ENCODE measurements at places on chromosomes 7 and 10. TPM values are rescaled to one million over a fixed set of nuclear protein-coding genes. Genes with fewer than 3 reads are reported as not detected.

DNA sequence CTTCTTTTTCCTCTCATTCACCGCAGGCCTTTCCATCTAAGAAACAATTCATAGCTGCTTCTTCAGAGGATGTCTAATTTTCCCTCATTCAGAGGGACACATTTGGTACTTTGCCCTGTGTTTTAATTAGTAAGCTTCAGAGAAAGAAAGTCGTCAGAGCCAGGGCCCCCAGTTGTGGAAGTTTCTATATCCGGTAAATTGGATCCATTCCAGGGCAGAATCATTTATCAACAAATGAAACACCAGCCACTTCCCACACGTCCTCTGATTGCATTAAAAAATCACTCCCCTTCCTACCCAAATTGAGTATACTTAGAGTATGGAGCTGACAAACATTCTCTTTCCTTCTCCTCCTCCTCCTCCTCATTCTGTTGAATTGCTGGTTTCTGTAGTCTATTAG is 205.8 kb upstream of the HDAC9 start:
- DNase-seq = no peak

- DNase-seq = no peak
Observed at GRCh38 chr7:139798221-139798620, 20.4 kb upstream of the HIPK2 start.

Gene ADRA2A
- 1.2 TPM for total RNA-seq

DNA sequence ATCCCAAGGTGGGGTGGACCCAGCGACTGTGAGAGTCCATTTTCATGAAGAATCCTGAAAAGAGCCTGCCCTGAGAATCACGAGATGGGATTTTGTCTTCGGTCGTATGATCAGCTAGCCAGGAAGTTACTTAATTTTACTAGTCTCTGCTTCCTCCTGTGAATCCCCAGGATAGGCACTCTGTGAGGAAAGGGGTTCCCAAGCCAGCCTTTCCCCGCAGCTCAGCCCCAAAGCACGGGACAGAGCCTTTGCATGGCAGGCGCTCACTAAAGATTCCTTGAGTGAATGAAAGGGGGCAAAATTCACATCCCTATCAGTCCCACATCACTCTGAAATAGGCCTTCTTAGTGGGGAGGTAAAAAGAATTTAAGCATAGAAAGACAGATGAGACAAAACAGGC is 219.6 kb downstream of the ADARB2 start:
- DNase-seq = no peak

- DNase-seq = no peak
Observed at GRCh38 chr10:75870039-75870645, 438.7 kb downstream of the LRMDA start.

DNA sequence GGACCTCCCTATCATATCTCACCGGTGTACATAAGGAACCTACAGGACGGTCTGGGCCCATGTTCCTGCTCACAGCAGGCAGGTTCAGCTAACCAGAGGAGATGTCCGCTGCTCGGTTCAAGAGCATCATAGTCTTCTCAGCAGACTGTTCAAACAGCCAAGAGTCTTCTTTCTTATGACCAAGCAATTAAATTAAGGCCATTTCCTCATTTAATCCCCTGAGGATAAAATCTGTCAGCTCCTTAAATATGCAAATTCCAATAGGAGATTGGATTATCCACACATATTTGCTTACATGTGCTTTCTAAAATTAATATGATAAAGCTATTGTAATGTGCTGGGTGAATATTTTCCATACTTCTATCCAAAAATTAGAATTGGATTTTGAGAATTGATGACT is 59.7 kb downstream of the LMBR1 start:
- DNase-seq = no peak

Gene ASNS
- total RNA-seq = 11.8 TPM

Gene ITPRIP
- 56.2 TPM for total RNA-seq

DNA sequence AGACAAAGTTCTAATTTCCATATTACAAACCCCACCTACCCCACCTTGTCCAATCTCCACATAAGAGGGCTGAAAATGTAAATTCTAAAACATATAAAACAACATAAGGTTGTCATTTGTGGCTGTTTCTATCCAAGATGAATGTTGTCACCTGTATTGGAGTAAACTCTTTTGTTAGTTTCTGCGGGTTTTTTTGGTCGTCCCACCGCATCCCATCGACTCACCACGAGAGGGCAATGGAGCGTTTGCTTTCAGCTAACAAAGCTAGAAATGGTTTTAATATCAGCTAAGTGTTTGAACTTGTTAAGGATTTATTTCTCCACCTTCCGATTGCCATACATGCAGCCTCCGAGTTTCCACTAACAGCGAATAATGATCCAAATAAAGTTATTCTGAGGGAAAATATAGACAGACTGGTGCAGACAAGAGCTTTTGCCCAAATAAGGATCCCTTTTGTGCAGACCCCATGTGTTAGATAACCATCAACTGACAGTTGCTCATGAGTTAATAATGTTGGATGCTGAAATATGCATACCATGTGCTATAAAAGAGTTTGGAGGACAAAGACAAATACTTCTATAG is 137.2 kb downstream of the ARID5B start:
- DNase-seq = peak; percentile 77

- DNase-seq = no peak
Observed at GRCh38 chr7:117716707-117717299, 156.4 kb downstream of the CTTNBP2 start.

DNA sequence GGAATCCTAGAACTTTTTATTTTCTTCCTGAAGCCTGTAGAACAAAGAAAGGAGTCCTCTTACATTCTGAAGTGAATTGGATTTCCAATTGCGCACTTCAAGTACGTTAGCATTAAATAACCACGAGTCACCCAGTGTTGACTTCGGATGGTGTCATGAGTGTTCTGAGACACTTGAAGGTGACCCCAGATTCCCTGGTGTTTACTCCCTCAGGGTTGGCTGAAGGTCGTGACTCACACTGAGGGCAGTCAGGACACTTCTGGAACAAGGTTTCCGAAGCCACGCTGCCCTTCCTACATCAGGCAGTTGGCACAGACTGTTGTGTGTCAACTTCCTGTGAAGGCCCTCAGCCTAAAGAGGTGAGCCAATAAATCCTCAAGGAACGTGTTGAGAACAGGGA is 186.6 kb upstream of the CELF2 start:
- DNase-seq = peak; percentile 94

GRCh38 chr7:137904833-137905232 is 58.1 kb upstream of the DGKI start:
- no peak for DNase-seq

- DNase-seq = no peak
Observed at GRCh38 chr7:105015390-105015965, 1.5 kb downstream of the KMT2E start.

DNA sequence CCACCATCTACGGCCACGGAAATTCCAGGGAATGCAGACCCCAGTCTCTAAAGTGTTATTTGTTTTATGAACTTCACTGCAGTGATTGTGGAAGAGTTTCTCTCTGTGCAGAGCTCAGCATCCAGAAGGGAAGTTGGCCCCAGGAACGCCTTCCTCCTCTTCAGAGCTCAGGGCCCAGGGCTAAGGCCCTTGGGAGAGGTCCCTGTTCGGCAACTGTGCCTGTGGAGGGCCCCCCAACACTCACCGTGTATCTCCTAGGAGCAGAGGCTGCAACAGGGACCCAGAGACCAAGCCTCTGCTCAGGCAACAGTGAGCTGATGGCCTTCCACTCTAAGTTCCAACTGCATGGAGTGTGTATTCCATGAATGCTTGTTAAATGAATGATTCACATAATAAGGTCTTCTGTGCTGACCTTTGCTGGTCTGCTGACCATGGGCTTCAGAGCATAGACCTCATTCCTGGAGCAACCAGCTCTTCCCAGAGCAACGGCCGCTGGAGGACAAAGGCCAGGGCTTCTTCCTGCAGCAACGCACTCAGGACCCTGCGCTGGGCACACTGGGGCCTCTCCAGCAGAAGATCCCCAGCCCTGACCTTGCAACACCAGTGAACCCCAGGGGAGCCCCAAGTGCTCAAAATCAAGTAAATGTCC is 7.7 kb downstream of the DIP2C start:
- DNase-seq = no peak

Gene TMEM120A
- total RNA-seq = 50.0 TPM

GRCh38 chr7:4715410-4715776 is 33.3 kb downstream of the FOXK1 start:
- DNase-seq = peak; percentile 84

Gene ELAPOR2
- total RNA-seq = 4.0 TPM

GRCh38 chr7:99190359-99191009 is 17.4 kb downstream of the KPNA7 start:
- DNase-seq = no peak

Gene ZNF92
- total RNA-seq = 2.5 TPM

DNA sequence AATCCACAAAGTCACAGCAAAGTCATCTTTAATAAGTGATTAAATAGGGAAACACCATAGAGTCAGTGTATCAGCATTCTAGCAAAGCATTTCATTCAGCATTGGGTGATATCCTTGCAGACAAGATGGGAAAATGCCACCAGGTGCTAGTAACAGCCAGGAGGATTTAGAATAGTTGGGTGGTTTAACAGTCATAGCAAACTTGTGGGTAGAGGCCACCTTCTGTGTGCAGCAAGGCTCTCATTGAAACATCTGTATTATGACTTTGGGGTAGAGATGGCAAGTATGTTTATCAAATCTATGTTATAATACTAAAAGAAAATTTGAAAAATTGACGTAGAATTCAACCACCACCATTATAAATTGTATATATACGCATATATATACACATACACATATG is 26.4 kb upstream of the ADO start:
- no peak for DNase-seq

DNA sequence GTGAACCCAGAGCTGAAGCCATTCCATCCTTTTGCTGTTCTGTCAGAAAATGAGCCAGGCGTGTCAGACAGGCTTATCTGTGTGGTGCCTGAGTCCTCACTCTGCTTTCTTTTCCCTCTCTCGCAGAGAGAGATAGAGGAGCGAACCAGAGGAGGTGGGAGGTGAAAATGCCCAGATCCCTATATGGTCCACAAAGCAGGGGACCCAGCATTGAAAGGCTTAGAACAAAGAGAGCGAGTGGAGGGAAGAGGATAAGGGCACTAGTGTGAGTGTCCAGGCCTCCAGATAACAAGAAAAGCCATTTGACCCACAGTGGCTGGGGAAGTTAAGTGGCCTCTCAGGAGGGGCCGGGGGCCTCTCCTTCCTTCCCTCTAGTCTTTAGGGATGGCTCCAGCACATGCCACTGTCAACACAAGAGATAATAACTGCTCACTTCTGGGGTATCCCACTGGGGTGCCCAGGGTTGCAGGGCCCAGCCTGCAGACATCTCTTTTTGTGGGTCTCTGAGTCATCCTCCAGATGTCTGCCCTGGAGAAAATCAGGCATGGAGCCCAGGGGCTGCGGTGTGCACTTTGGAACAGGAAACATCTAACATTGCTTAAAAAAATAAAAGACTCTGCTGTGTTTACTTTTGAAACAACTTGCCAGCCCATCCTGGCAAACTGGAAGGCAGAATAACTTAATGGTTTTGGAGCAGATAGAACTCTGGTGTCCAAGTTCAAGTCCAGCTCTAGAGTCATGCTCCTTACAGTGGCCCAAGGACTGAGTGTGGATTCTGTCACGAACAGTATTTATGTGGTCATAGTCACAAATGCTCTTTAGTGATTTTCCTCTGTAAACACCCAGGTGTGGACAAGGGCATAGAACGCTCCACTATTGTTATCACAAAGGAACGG is 189.5 kb downstream of the CXCL12 start:
- peak; percentile 79 for DNase-seq

Gene JAKMIP3
- 0.20 TPM for total RNA-seq

GRCh38 chr7:81094952-81095351 is 176.1 kb upstream of the SEMA3C start:
- no peak for DNase-seq

DNA sequence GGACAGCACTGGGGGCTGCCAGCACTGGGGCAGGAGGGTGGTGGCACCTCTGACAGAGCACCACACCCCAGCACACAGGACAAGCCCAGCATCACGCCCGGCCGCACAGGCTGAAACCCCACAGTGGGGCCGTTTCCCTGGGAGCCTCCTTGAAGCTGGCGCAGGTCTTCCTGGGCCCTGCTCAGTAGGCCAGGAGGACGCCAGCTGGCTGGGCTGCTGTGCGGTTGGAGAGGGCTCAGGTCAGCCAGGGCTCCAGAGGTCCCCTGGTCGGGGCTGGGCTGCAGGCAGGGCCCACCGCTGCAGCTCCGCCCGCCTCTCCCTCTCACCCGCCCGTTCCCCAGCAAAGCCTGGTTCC is 137.3 kb downstream of the TCERG1L start:
- DNase-seq = no peak

Gene ZRANB1
- 24.9 TPM for total RNA-seq

Gene PLXDC2
- total RNA-seq = 24.0 TPM

Gene VWDE
- total RNA-seq = 14.4 TPM

Gene HOXA7
- total RNA-seq = not detected

GRCh38 chr7:11168650-11169170 is 195.0 kb downstream of the PHF14 start:
- DNase-seq = no peak

DNA sequence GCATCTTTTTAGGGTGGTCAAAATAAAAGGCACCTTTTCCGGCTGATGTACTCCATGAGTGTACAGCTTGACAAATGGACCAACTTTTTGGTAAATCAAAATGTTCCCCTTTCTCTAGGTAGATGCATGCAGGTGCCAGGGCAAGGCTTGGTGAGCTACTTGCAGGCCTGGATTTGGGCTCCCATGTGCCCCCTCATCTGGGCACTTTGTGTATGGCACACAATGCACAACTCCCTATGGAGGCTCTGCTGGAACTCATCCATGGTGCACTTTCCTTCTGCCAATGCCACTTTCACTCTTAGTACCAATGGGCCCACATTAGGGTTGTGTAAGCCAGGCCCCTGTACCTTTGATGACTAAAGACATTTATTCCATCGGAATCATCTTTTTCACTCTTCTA is 300.8 kb downstream of the SDHAF3 start:
- no peak for DNase-seq

GRCh38 chr10:112701878-112702255 is 248.2 kb upstream of the TCF7L2 start:
- no peak for DNase-seq

DNA sequence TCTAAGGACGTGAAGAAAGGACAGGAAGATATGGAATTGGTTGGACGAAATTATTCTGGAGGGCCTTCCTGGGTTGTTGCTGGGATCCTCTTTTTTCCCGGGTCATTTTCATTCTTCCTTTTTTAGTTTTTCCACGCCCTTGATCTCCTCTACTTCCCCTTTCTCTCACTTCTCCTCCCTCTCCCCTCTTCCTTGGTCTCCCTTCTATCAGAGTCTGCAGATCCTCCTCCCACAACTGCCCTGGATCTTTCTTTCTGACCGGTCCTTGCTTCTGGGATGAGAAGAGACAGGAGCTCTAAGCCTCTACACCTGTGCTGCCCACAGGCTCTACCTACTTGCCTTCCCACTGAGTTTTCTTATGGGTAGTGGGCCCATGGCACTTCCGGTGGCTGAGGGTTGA is 103.7 kb upstream of the RELN start:
- no peak for DNase-seq

DNA sequence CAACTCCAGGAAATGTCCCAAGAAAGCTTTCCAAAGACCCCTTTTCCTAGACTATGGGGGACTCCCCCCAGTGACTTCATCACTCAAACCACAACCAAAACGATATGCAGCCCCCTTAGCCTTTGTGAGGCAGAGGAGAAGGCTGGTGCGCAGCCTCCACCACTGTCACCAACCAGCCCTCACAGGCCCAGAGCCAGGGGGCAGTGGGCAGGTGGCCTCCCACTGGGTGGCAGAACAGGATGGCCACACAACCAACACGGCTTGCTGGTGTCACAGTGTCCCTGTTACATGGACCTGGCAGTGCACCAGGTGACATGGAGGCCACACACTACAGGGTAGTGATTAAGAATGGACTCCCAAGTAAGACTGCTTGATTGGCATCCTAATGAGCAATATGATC is 172.0 kb downstream of the PLXNA4 start:
- DNase-seq = no peak

- DNase-seq = no peak
Observed at GRCh38 chr10:57716884-57717283, 550.8 kb downstream of the IPMK start.

Gene GPR146
- total RNA-seq = 18.6 TPM
